Suppressor macrophage (primary cell): ENCODE measurements at places on chromosomes 7 and 10.

- DNase-seq = no peak
Observed at GRCh38 chr7:2726316-2727018, 38.5 kb downstream of the AMZ1 start.

DNA sequence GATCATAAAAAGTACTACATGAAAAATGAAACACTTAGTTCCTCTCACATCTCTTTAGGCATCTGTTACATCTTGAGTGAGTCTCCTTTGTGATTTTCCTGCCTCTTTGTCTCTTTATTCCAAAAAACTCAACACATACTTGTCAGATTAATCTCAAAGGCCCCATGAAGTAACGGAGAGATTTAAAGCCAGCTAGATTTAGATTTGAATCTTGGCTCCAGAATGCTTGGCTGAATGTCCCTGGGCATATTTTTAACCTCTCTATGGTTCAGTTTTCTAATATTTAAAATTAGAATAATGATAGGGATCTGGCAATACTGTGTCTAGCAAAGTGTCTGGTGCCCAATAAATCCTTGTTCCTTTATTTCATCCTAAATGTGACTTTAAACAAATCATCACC is 140.0 kb downstream of the DGKB start:
- DNase-seq = no peak

- no peak for DNase-seq
Observed at GRCh38 chr7:158705234-158705850, 738 bp upstream of the NCAPG2 start.

DNA sequence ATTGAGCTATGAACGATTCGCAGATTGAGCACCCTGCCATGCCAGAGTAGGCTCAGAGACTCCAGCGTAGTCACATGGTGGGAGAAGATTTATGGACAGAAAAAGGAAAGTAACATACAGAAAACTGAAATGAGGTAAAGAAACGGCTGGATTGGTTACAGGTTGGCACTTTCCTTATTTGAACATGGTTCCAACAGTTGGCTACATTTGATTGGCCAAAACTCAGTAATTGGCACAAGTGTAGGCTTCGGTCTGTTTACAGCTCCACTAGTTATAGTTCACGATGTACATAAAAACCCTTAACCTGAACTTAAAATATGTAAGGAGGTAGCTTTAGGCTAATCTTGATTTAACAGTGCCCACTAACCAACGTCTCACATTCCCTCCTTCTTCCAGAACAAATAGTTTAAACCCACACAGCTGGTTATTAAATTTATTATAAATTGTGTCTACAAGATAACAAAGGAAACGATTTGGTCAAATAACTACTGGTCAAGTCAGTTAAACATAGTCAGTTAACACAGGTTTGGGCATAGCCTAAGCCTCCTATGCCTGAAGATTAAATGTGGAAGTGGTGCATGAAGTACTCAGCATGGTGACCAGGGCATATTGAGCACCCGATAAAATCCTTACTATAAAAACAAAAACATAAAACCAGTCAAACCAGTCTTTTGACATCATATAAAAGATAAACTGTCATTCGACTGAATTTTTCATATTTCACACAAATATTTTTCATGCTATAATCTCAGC is 17.9 kb upstream of the MTERF1 start:
- DNase-seq = no peak

- no peak for DNase-seq
Observed at GRCh38 chr7:83648464-83649241, at the start of gene SEMA3E. TSS of gene SEMA3E (minus strand) at chr7:83649139.

- DNase-seq = no peak
Observed at GRCh38 chr7:77808517-77808916, 9.9 kb downstream of the PHTF2 start.

- DNase-seq = no peak
Observed at GRCh38 chr7:70303780-70304179, 705.5 kb downstream of the AUTS2 start.

GRCh38 chr7:85407391-85407790 is 220.5 kb upstream of the SEMA3D start:
- no peak for DNase-seq

DNA sequence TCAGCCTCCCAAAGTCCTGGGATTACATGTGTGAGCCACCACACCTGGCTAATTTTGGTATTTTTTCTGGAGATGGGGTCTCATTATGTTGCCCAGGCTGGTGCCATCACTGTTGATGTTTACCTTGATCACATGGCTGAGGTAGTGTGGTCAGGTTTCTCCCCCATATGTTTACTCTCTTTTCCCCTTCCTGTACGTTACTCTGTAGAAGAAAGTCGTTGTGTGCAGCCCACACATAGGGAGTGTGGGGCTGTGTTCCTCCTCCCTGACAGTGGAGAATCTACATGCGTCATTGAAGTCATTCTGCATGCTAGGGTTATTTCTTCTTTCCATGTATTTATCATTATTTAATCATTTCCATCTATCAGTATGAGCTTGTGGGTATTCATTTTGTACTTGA is 16.3 kb upstream of the ORAI2 start:
- DNase-seq = no peak

DNA sequence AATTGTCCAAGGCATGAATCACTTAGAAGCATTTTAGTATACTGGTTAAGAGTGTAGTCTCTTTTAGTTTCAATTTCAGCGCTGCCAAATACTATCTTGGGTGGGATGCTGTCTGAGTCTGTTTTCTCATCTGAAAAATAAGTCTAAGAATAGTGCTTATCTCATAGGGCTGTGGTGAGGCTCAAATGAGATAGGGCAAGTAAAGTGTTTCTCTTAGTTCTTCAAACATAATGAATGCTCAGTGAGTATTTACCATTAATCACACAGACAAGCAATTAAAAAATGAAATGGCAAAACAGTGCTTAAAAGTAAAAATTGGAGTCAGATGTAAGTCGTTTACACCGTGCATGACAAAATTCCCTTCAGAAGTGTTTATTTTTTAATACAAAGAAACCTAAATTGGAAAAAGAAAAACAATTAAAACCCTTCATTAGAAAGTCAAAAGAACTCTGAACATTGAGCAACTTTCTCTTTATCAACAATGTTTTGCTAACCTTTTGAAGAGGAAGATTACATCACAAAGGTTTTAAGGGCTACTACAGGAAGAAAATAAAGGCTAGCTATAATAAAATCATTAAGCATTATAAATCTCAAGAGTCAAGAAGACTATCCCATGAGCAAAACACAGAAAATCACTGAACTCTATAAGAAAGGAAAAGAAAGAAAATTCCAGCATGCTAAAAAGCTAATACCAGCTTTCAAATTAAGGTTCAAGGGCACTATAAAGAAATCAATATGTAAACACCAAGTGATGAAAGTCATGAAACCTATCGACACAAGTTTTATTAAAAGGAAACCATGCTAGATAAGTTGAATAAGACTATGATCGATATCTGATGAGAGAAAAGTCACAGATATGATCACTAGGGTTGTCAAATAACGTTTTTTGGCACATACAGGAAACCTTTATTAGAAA is 45.6 kb upstream of the C1GALT1 start:
- no peak for DNase-seq

- no peak for DNase-seq
Observed at GRCh38 chr7:86664486-86664885, 20.8 kb downstream of the GRM3 start.

- no peak for DNase-seq
Observed at GRCh38 chr7:94687810-94688209, 31.9 kb upstream of the SGCE start.

GRCh38 chr10:121974019-121974534 is 940 bp downstream of the NSMCE4A start:
- no peak for DNase-seq

- DNase-seq = no peak
Observed at GRCh38 chr7:21538936-21539495, 3.8 kb upstream of the DNAH11 start.

DNA sequence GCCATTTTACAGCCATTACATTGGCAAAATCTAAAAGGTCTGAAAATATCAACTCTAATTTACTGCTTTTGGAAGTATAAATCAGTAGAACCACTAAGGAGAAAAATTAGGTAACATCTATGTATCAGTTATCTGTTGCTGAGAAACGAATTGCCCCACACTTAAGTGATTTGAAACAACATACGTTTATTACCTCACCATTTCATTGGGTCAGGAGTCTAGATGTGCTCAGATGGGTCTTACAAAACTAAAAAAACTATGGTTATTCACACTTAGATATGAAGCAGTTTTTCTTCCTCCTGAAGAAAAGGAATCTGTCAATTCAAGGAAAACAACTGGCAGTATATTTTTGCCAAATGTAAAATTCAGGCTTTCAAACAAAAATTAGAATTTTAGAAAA is 80.1 kb upstream of the APBB1IP start:
- no peak for DNase-seq

DNA sequence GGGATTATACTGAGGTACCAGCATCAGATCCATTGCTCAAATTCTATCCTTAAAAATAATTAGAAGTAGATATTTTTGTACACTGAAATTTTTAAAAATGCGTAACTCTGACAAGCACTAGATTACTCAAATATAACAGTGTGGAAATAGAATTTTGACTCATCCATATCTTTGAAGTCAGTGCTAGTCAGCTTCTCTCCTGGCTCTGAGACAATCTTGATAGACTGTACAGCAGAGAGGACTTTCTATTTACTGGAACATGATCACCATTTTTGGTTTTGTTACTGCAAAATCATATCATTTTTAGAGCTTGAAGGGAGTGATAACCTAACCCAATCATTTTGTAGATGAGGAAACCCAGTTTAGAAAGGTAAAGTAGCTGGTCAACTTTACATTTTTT is 195.0 kb downstream of the MTERF1 start:
- DNase-seq = no peak

DNA sequence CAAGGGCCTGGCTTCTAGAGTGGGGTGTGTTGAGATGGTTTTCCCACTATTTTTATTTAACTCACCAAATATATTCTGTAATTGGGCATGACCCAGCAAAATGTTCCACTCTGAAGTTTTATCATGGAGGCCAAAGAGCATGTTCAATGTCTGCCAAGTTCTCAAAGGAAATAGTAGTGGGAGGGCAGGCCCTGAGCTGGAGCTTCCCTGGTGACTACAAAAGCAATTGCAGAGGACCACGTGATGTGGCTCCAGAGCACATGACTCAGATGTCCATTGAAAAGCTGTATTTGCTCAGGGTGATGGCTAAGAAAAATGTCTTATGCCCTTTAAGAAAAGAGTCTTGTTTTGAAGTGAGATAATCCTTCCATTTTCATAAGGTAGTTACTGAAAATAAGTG is 1024.8 kb downstream of the LRMDA start:
- peak; percentile 55 for DNase-seq

DNA sequence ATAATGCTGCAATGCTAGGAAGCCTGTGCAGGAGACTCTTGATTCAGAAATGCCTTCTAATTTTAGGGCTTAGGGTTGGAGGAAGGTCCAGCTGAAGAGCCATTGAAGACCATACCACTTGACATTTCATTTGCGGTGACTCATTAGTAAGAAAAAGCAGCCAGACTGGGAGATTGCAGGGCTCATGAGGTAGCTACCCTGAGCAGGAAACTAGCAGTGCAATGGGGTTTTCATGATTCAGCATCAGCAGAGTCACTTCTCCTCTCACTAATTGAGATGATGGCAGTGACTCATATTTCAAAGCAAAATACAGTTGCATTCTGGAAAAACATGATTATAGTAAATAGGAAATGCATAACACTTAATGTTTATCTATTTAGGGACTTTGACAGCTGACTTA is 434.1 kb downstream of the DNAJB9 start:
- peak; percentile 37 for DNase-seq

GRCh38 chr7:20514364-20514763 is 101.1 kb upstream of the ABCB5 start:
- DNase-seq = peak; percentile 35

- no peak for DNase-seq
Observed at GRCh38 chr10:123275136-123275564, 120.9 kb downstream of the BUB3 start.

GRCh38 chr10:116716381-116716780 is 26.0 kb downstream of the HSPA12A start:
- no peak for DNase-seq

GRCh38 chr10:112230325-112230988 is 46.9 kb upstream of the GPAM start:
- no peak for DNase-seq

DNA sequence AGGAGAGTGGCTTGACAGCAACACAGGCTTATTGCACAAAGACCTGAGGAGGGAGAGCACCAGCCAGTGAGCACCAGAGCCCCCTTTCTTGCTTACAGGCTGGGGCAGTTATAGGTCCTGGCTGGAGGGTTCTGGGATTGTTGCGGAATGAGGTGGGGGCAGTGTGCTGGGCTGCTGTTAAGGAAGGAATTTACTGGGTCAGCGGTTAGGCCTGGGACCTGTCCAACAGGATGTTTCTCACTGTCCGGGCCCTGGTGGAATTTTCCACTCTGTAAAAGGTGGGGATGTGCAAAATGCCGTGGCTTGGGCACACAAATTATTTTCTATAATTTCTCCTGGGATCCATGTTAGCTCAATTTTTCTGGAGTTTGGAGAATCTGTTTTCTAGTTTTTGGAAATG is 757.3 kb downstream of the TYW1 start:
- DNase-seq = no peak

DNA sequence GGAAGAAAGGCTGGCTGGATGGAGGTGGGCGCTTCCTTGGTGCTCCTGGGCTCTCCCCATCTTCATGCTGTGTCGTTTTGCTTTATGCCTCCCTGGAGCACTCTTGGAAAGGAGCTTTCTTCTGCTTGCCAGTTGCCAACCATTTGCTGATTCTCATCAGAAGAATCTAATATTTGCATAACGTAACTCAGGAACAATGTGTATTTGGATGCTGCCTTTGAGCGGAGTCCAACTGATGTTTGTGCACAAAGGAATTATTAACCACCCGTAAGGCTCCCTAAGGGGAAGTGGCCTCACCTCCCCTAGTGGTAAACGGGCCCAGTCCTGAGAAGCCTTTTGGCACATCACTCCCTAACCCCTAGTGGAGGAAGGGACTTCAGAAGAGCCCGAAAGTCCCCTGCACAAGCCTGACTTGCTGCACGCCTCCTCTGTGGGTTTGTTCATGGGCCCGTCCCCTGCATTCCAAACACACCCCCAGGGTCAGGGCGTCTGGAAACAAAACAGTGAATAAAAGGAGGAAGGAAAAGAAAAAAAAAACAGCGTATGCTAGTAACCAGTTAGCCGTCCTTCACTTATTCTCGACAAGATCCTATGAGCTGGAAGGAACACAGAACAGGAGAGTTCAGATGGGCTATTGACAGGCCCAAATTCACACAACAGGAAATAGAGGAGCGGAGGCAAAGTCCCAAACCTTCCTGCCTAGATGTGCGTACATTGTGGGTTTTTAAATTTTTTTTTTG is 602.2 kb downstream of the LRMDA start:
- peak; percentile 42 for DNase-seq

DNA sequence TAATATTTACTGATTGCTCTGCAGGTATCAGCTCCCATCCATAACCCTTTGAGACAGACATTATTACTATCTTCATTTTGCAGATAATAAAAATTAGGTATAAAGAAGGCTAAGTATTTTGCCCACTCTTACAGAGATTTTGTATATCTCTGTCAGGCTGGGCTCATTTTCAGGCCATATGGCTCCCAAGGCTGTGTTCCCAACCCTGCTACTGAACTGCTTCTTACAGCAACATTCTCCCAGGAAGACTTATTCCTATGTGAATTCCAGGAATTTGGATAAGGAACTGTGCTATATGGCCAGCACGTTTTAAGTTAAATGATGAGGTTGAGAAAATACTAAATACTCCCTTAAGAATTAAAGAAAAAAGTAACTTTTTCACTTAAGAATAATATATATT is 1.9 kb upstream of the TMEM106B start:
- DNase-seq = no peak
